ENCODE measurements at places on chromosomes 6 and 20.

GRCh38 chr6:39310542-39310941 lies 3.7 kb downstream of the KCNK17 start:
- peak; percentile 7 for DNase-seq

DNA sequence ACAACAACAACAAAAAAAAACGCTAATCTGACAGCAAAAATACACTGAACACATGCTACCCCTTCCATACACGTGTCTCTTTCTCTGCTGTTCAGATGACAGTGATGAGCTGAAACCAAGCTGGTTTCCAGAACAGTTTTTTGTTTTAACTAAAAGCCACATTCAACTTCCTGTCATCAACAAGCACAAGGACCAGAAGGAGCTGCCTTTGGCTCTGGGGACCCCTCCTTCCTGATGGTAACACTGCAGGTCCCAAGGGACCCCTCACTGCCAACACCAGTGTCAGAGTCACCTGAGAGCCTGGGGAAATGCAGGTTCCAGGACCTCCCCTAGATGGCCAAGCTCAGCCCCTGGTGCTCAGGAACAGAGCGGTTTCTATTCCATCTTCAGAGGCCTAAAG lies 6.0 kb downstream of the CST7 start:
- DNase-seq, result peak; percentile 36

GRCh38 chr6:167162591-167162990 lies 4.8 kb upstream of the GPR31 start:
- no peak for DNase-seq

DNA sequence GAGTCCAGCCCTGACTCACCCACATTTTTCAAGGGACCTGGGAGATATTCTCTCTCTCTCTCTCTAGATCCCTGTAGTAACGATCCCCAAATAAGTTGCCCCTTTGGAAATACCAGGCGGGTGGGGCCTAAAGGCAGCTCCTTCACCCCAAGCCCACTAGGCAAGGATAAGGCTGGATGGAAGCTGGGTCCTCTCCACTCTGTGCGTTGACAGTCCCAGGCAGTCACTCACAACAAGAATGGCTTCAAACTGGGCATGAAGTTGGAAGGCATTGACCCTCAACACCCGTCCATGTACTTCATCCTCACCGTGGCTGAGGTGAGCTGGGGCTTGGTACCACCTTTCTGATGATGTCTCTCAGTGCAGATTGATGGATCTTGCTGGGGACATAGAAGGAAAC lies 21.6 kb downstream of the L3MBTL1 start:
- no peak for DNase-seq

DNA sequence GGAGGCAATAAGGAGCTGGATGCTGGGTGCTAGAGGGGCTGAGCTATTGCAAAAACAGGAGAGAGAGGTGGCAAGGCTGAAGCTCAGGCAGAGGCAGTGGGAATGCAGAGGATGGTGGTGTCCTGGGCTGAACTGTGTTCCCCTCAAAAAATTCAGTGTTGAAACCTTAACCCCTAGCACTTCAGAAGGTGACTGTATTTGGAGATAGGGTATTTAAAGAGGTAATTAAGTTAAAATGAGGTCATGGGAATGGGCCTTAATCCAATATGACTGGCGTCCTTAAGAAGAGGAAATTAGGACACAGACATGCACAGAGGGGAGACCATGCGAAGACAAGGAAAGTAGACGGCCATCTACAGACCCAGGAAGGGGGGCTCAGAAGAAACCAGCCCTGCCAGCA lies 11.5 kb upstream of the MMP9 start:
- no peak for DNase-seq

- no peak for DNase-seq
These were observed 50.9 kb downstream of the RPRD1B start for GRCh38 chr20:38084425-38084951.

GRCh38 chr20:63980806-63981728 lies at the start of gene PRPF6:
Gene PRPF6 (plus strand): TSS chr20:63981132. CDS start chr20:63981246, 114 bp downstream.
- DNase-seq, result peak; percentile 93

GRCh38 chr6:89952105-89952671 lies 57.9 kb downstream of the GJA10 start:
- DNase-seq, result no peak

DNA sequence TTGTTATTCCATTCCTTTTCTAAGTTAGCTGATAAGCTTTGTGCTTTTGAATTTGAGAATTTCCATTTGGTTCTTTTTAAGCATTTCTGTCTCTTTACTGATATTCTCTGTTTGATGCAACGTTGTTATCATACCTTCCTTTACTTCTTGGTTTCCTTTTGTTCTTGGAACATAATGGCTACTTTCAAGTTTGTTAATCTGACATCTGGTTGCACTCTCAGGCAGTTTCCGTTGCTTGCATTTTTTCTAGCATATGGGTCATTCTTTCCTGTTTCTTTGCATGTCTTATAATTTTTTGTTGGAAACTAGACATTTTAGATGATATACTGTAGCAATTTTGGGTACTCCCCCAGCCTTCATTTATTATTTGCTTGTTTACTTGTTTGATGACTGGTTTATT lies 12.5 kb downstream of the CDC5L start:
- no peak for DNase-seq

- no peak for DNase-seq
These were observed 3.2 kb downstream of the HMGA1 start for GRCh38 chr6:34239893-34240292.

- no peak for DNase-seq
These were observed 27.8 kb upstream of the JAG1 start for GRCh38 chr20:10701607-10702006.

GRCh38 chr6:68633972-68634725 lies 933 bp upstream of the ADGRB3 start:
- DNase-seq, result peak; percentile 49

Measured in NCI-H526 (cell line).